ENCODE measurements at places on chromosomes 5 and 9. TPM values are rescaled to one million over a fixed set of nuclear protein-coding genes. Genes with fewer than 3 reads are reported as not detected.

CCDC152 gene
- not detected for total RNA-seq

ASPN gene
- total RNA-seq, result not detected

PSAT1 gene
- total RNA-seq, result 174 TPM

CDH12 gene
- total RNA-seq, result not detected

LCN15 gene
- total RNA-seq, result not detected

PCDHGB5 gene
- 1.9 TPM for total RNA-seq

IFNA2 gene
- total RNA-seq, result not detected

IL4 gene
- not detected for total RNA-seq

NME5 gene
- not detected for total RNA-seq

Measured in A549 treated with AZD2906 at 1 μM for 4 hours (cell line).